Stimulated activated CD4-positive, alpha-beta T cell treated with anti-CD3 and anti-CD28 coated beads, Interleukin-1b, Interleukin-23, amount 100 ng/mL, for 1 hour (primary cell): ENCODE measurements at places on chromosomes 13 and 19.

- no peak for DNase-seq
Observed at GRCh38 chr13:108257248-108257647, 12.3 kb upstream of the TNFSF13B start.

- no peak for DNase-seq
Observed at GRCh38 chr19:39307046-39307821, 11.0 kb downstream of the IFNL1 start.

- DNase-seq = no peak
Observed at GRCh38 chr13:82647540-82647939, 1234.7 kb downstream of the SLITRK1 start.

DNA sequence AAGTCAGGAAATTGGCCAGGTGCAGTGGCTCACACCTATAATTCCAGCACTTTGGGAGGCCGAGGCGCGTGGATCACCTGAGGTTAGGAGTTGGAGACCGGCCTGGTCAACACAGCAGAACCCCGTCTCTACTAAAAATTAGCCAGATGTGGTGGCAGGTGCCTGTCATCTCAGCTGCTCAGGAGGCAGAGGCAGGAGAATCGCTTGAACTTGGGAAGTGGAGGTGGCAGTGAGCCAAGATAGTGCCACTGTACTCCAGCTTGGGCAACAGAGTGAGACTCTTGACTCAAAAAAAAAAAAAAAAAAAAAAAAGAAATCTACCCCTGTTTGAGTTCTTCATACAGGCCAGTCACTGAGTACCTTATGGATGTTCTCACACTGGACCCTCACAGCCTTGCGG is 42.0 kb downstream of the SLC15A1 start:
- DNase-seq = no peak

- DNase-seq = no peak
Observed at GRCh38 chr13:78161266-78161665, 242.6 kb upstream of the EDNRB start.

DNA sequence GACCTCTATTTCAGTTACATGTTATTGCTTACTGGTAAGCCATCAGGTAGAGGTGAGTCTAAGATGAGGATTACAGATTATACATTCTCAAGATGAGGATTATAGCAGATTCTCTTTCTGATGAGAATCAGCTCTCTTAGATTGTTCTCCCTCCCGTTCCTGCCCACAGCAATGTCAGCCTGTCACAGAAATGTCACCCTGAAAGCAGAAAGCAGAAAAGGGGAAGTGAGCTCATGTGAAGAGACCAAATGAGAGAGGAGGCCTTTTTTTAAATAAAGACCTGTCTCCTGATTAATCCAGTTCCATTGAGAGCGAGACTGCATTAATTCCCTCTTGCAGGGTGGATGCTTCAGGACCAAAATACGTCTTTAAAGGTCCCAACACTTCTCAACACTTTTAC is 445.6 kb downstream of the KCTD12 start:
- no peak for DNase-seq

GRCh38 chr19:41944336-41944735 is 14.8 kb downstream of the RABAC1 start:
- no peak for DNase-seq

DNA sequence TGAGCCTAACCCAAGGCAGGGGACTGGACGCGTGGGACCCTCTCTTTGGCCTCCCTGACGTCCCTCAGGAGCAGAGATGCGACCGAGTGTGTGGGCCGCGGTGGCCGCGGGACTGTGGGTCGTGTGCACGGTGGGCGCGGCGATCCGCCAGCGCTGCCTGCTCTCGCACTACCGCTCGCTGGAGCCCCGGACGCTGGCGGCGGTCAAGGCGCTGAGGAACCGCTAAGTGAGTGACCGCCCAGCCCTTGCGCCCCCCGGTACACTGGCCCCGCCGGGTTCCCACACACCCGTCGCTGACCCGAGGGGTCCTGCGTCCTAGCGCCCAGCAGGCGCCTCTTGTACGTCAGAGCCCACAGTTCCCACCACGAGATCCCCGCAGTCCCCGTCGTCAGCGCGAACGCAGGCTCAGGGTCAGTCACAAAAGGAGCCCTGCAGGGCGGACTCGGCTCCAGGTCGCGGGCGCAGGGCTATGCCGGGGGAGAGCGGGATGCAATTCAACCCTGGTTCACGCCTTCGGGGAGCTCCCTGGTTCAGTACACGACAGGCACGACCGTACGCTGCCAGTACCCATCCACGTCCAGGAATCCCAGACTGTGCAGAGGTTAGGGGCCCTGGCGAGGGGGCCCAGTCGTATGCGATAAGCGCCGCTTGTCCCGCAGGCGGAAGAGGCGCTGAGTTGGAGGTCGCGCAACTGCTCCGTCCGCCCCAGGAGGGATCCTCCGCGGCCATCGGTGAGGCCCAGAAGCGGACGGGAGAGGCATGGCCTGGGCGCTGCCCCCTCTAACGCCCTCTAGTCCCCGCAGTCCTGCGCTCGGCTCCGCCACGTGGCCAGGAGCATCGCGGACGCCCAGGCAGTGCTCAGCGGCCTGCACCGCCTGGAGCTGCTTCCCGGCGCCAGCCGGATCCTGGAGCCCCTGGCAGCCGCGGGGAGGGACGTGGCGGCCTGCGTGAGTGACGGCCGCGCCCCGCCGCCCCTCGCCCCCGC is 3.6 kb upstream of the IFNL2 start:
- DNase-seq = no peak

DNA sequence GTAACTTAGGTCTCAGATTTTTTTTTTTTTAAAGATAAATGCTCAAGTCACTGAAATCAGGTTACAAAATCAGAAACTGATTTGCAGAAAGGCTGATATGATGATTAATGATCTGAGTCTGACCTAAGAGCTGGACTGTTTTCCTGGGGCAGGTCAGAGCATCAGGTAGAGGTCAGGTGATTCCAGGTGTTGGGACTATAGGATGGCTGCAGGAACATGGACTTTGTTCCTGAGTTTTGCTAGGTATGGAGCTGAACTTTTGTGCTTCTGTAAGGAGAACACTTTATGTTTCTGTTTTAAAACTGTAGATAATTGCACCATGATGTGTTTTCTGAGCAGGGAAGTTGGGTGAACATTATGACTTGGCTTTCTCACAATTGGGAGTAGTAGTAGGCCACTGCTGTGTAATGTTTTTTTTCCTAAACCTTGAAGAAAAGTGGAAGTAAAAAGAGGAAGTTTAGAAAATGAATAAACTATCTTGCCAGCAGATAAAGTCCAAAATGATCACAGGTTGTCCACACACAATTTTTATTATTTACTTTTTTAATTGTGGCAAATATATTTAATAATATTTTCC is 297.2 kb downstream of the DCT start:
- no peak for DNase-seq

- DNase-seq = no peak
Observed at GRCh38 chr13:42380420-42381164, 108.6 kb downstream of the AKAP11 start.

DNA sequence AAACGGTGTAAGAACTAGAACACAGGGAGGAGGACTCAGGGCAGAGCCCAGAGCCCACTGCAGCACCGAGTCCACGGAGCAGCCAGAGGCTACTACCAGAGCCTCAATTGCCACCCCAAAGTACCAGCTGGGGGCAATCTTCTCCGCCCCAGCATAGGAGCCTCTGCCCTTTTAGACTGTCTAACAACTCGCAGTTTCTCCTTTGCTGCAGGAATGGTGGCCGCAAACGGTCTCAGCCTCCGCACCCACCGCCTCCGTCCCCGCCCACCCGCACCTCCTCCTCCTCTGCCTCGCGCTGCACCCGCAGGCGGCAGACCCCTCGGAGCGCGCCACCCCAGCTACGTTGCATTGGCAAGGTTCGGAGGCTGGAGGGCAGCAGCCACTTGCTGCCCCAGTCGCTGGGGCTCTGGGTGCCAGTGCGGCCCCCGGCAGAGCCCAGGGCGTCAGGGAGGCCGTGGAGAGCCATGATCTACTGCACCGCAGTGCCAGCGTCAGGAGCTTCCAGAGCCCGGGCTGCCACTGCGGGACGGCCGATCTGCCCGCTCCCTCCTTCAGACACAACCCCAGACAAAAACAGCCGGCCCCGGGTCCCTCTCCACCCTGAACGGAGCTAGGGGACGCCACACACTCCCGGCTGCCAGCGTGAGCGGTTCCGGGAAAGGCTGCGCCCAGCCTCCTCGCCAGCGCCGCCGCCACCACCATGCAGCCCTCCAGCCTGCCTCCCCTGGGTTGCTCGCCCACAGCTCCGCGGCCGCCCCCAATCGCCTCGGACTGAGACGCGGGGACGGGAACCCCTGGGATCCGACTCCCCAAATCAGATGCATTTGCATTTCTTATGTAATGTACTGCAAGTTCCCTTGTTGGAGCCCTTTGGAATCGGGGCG is 1.8 kb downstream of the FGF14 start:
- DNase-seq = no peak

GRCh38 chr13:103510007-103510535 is 443.9 kb upstream of the SLC10A2 start:
- no peak for DNase-seq

DNA sequence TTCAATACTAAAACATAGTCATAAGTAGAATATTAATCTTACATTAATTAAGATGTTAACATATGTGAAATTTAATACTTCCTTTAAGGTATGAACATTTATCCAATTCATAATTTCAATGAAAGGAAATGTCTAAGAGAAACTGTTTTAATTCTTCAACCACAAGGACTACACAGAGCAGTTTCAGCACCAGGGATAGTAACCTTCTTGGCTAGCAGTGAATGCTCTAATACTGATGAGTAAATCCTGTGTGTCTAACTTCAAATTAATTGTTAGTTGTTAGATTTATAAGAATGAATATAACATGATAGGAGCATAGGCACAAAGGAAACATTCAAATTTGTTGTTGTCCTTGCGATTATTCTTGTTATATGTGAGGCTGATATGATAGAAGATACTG is 15.6 kb upstream of the NBEA start:
- no peak for DNase-seq

DNA sequence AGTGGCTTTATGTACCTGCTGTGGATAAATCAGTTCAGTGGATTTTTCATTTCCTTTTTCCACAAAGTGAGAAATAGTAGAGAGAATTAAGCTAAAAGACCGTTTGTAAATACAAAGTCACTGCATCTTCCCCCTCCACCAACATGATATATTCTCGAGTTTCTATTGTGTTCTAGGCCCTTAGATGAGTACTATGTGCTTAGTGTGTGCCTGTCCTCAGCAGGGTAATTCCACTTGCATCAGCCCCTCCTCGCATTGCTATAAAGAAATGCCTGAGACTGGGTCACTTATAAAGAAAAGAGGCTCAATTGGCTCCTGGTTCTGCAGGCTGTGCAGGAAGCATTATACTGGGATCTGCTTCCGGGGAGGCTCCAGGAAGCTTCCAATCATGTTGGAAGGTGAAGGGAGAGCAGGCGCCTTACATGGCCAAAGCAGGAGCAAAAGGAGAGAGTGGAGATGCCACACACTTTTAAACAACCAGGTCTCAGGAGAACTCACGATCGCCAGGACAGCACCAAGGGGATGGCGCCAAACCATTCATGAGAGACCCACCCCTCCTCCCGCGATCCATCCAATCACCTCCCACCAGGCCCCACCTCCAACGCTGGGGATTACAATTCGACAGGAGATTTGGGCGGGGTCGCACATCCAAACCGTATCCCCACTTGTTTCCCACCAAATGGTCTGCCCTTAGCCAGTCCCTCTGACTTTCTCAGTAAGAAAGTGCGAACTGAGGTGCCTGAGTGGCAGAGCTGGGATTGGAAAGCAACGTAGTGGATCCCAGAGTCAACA is 102.3 kb upstream of the ABCC4 start:
- DNase-seq = no peak
